ENCODE measurements at places on chromosomes 2 and 18.

DNA sequence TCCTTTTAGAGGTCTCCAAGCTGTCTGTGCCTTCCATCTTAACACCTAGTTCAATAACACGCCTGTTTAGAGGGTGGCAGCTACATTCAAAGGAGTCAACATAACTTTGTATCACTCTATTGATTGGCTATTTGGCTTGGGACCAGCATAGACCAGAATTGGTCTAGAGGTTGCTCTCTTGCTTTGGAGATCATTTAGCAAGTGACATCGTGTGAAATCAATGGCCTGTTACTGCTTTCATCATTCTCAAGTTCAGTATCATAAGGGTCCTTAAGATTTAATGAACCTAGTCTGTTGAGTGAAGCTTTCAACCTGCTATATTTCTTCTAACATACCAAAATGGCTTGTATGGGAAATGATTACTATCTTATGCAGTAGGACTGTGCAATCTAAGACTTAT, 768.2 kb downstream of the NRXN1 start:
- DNase-seq = no peak

- DNase-seq = no peak
Measured at GRCh38 chr2:53036196-53036595, 731.4 kb upstream of the CHAC2 start.

- DNase-seq = no peak
Measured at GRCh38 chr18:58975296-58975695, 110.6 kb downstream of the ZNF532 start.

DNA sequence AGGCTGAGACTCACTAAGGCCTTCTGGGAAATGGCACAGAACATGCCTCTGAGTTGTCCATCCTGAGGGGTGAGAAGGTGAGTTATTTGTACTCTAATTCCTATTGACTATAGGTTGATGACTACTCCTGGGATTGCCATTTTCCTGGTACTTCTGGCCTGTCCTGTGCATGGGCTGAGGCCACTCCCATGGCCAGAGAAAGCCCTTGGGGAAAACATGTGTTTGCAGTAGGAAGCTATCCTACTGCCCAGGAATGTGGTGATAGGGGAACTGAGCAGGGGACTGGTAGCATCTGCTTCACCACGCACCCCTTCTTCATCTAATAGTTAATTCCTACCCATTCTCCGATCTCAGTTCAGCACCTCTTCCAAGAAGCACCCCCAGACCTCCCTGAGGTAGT, 62.6 kb upstream of the MEX3C start:
- no peak for DNase-seq

- no peak for DNase-seq
Measured at GRCh38 chr2:105519516-105519915, 120.7 kb upstream of the FHL2 start.

GRCh38 chr18:7748251-7749007, 181.3 kb downstream of the PTPRM start:
- DNase-seq = no peak

- no peak for DNase-seq
Measured at GRCh38 chr18:79068341-79068936, 755 bp upstream of the ATP9B start.

DNA sequence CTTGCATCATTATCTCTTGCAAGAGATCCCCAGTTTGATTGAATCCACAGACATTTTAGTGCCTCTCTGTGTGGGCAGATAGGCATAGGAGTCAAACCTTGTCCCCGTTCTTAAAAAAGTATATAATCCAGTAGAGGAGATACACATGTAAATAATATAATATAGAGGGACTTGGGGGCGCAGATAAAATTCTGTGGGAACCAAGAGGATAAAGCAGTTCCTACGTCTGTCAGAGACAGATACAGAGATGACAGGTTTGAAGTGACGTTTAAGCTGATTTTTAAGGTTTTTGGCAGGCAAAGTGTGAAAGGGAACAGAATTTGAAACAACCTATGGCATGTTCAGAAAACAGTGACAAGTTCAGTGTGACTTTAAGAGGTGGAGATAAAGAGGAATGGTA, 63.1 kb downstream of the CAB39 start:
- no peak for DNase-seq

DNA sequence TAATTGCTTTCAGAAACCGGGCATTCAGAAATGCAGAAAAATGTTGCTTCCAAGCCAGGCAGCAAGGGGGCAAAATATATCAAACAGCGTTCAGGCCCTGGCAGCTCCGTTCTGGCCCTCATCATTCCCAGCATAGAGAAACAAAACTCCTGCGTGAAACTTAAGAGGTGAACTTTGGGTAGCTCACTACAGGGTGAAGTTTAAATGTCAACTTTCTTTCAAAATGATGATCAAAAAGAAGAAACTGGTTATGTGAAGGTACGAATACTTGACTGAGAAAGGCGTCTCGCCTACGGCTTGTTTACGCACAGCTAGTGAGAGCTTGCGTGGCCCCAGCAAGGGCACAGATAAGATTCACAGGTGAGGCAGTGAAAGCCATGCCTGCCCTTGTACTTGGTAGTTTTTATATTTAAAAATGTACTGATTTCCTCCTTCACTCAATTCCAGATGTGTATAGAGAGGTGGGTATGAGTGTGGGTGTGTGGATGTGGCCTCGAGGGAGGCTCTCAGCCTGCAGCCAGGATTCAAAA, 127.5 kb downstream of the NFATC1 start:
- DNase-seq = no peak

DNA sequence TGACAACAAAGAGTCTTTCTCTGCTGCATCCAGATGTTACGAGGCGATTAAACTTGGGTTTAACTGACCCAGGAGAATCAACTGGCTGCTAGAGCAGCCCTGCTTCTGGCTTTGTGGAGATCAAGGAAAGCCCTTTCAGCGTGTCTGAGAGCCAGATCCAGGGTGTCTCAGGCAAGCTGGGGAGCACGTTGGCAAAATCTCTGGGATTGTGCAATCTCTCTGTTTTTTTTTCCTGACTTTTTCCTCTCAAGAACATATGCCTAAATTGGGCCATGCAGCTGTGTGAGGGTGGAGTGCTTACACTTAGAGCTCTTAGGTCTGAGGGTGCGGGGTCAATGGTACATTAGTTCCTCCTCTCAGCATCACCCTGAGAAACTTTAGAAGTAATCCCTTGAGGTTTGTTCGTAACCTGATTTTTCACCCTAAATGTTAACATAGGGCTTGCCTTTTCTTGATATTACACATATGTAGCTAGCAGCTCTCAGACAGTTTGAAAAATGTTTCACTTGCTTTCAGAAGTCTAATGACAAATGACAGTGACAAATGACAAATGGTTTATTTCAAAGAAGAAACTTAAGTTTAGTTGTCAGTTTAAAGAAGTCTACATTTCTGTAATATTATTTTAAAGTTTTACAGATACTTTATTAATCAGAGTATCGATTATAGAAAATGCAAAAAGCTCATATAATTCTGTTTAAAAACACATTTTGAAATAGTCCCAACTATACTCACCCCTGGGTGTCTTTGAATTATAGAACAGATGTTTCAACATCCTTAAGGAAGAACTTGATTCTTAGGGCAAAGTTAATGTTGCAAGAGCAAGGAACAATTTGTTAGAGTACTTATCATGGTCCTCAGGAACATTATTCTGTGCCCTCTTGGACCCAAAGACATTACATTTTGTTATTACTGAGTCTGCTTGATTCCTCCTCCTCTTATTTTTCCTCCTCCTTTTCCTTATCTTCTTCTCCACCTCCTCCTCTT, 38.4 kb upstream of the ZSWIM2 start:
- DNase-seq = peak; percentile 4

GRCh38 chr2:47237375-47238334, 82.5 kb upstream of the STPG4 start:
- no peak for DNase-seq

DNA sequence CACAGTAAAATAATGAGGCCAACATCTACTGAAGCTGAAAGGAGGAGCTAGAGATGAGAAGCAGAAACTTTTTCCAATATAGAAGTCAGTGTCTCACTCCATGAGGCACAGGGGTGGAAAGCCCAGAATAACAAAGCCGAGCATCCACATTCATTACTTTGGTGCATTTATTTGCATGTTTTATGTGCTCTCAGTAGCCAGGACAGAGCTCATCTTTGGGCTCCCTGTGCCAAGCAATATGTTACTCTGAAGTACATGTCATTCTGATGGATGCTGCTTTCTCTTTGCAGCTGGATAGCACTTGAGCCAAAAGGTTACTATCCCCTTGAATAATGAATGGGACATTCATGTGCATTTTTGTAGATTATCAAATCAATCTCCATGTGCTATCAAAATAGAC, 338.6 kb upstream of the SOX11 start:
- DNase-seq = no peak

DNA sequence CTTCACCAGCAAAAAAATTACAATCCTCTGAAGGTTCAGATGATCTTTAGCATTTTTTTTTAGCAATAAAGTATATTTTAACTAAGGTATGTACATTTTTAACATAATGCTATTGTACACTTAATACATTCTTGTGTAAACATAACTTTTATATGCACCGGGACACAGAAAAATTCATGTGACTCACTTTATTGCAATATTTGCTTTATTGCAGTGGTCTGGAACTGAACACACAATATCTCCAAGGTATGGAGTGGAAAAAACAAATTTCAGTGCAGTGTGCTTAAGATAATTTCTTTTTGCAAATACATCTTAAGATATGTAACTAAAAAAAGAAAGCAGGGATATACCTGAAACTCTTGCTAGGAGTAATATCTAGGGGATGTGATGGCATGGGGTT, 5.1 kb upstream of the TWSG1 start:
- no peak for DNase-seq

DNA sequence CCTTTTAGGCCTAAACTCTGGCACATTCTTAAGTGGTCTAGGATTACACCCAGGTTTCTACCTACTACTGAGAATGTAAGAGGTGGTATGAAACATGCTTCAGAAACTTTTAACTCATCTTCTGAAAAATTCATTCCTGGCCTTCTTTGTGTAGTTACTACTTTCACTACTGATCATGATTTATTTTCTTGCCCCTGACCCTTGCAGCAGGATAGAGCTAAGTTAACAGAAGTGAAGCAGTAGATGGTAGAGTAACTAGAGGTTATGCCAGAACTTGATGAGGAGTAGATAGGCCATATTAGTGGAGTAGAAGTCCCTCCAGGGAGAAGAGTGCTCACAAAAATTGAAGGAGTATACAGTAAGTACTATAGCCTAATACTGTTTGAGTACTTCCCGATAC, 75.5 kb upstream of the MSTN start:
- no peak for DNase-seq

DNA sequence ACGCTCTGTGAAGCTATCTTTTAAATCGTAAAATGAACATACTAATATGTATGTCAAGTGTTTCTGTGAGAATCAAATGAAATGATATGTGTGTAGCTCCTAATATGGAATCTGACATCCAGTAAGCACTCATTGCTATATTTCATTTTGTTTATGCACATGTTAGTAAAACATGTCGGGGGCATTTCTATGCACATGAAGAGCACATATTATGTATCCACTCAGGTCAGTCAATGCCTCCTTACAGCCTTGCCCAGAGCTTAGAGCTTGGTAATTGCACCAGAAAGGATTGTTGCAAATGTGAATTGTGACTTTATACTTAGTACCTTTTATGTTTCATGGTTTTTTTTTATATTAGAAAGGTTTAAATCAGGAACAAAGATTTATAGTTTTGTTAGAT, 463.7 kb upstream of the HNMT start:
- no peak for DNase-seq

GRCh38 chr18:35973650-35974049, 1.2 kb downstream of the RMP24 start:
- no peak for DNase-seq

DNA sequence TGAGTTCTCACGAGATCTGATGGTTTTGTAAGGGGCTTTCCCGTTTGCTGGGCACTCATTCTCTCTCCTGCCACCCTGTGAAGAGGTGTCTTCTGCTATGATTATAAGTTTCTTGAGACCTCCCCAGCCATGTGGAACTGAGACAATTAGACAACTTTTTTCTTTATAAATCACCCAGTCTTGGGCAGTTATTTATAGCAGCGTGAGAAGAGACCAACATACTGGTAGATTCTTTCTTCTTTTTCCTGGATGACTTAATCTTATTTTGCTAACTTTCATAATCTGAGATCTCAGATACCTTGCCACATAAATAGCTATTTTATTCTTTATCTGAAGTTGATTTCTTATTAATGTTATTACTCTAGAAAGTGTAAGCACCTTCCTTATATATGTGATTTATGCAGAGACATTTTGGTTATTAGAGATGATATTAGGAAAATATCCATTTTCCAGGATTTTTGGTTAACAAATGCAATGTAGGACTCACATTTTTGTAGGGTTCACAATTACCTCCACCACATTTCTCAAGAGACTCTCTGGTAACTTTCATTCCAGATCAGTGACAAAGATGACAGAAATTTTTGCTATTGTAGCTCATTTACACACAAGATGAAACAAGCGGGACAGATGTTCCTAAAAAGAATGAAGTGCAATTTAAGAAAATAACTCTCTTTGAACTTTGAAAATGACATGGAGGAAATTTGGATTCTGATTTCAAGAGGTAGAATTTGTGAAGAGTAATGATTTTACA, 97.9 kb upstream of the RND3 start:
- DNase-seq = no peak

DNA sequence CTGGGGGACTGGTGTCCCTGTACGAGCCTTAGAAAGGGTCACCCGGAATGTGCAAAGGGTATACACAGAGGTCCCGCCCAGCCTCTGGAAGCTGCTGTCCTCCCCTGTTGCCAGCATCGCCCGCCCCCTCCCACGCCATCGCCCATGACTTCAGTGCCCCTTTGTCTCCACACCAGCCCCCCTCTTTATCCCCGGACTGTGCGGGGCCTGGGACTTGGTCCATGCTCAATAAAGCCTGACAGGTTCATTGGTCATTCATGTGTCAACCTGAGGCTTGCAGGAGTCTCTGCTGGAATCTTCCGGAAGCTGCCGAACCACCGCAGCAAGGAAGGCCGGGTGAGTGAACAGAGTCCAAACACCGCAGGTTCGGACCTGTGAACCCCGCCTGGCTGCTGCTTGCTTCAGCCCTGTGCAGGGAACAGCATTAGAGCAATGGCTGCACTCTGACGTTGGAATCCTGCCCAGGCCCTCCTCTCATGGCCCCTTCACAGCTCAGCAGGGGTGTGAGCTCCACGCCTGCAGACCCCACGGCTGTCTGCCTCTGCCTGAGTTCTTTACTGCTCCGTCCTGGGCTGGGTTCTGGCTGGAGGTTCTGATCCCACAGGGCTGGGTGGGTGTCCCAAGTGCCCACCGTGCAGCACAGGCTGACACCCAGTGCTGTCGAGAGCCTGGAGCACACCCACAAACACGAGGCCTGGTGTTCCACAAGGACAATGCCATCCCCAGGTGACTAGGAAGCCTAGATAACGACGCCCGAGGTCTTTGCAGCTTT, 96.5 kb downstream of the SEPTIN10 start:
- DNase-seq = no peak

All from CMK (cell line).